ENCODE measurements at places on chromosomes 2 and 18.
A peak's percentile ranks its signal among the peaks of the same experiment; 100 is the strongest.

- DNase-seq, result no peak
These were observed 109.3 kb upstream of the MYCN start for GRCh38 chr2:15830937-15831549.

DNA sequence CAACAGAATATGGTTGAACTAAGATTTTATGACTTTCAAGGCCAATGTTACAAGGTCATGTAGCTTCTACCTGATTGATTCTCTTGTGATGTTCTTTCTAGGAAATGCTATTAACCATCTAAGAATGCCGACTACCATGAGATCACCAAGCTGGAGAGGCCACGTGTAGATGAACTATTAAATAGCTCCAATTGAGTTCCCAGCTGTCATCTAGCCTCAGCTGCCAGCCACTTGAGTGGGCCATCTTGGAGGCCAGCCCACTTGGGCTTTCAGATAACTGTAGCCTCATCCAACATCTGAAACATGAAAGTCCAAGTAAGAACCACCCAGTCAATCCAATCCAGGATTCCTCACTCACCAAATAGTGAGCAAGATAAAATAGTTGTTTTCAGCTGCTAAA is 376.9 kb upstream of the TMEFF2 start:
- DNase-seq, result no peak

- no peak for DNase-seq
These were observed 811.1 kb upstream of the LRATD1 start for GRCh38 chr2:13821255-13821880.

GRCh38 chr2:101744832-101745231 is 47.3 kb downstream of the MAP4K4 start:
- no peak for DNase-seq

GRCh38 chr2:101486258-101486701 is 11.4 kb upstream of the RFX8 start:
- no peak for DNase-seq

GRCh38 chr2:120384486-120385354 is 38.8 kb downstream of the INHBB start:
- peak; percentile 12 for DNase-seq

DNA sequence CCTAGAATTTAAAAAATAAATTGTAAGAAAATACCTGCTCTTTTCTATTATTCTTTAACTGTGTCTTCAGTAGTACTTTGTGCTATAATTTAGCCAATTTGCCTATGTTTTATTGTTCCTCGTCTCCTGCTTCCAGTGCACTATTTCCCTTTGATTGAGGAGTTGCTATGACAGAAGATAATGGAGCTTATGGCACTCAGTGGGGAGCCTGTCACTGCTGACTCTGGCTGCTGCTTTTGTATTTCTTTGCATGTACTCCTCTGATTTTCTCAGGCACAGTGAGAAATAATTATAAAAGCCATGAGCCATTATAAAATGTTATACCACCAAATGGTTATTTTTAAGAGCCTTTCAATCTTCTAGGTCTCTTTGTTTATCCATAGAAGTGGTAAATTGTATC is 1310.8 kb upstream of the SLC39A10 start:
- DNase-seq, result no peak

DNA sequence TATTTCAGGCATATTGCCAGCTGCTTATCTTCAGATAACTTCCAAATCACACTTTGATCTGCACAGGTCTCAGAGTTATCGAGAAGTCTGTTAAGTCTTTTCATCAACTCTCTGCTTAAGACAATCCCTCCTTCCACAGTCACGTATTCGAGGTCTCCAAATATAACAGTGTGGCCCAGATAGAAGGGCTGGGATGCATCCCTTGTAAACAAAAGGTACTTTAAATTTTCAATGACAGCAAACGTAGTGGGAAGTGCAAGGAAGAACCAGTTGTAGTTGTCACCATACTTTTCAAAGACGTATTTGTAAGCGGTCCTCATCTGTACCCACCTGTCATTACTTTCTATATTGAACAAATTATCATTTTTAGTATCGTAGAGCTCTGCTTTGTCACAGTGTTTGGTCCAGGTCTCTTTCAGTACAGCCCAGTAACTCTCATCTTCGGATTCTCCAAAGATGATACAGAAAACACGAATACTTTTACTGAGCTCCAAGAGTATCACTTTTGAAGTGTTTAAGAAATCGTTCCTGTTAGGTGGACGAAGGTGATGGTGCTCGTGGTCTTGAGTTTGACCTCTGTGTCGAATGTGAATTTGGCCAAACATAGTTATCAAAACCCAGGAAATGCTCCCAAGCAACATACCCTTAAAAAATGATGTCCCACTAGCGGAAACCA is 445 bp downstream of the C1GALT1C1L start:
- DNase-seq, result no peak

DNA sequence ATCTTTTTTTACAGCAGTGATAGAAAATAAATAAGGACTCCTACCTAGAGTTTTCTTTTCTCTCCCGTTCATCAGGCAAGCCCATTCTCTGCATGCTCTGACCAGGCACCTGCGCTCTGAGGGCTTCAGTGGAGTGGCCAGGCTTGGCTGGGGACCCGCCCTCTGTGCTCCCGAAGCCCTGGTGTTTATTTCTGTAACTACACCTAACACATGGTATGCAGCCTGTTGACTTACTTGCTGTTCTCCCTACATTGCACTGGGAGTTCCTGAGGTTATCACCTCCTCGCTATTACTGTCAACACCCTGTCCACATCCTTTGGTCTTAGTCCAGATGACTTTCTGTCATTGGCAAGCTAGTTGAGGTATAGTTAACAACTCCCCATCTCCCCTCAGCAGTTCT is 317.7 kb downstream of the LPIN1 start:
- DNase-seq, result peak; percentile 38

DNA sequence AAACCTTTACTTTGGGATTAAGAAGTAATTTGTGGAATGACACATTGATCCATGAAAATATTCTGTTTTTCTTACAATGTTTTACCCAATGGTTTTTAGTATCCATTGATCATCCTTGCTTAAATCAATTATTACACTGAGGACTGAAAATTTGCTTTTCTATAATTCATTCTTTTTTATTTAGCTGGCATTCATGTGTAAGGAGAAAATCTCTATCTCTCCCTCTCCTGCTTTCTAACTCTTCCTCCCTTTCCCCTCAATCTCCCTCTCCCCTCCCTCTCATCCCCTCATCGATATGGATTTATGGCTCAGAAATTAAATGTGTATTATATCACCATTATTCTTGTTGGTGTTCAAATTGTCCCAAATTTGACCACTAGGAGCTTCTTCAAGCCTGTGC is 29.7 kb downstream of the GALNT5 start:
- no peak for DNase-seq

GRCh38 chr2:234955091-234955591 is 3.3 kb downstream of the SH3BP4 start:
- no peak for DNase-seq

DNA sequence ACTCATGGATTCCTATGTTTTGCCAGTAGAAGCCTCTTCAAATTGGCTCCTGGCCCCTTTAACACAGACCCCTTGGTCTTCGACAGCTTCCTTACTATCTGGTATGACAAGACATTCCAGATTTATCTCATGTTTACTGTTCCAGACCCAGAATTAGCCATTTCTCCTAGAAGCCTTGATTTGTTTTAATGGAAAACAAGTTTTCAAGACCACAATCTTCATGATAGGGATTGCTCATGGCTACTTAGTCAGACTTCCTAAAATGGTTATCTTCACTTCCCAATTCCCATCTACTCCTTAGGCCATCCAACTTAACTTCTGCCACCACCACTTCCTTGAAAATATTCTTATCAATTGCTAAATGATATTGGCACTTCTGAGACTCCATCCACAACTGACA is 63.2 kb downstream of the TTC32 start:
- DNase-seq, result no peak

DNA sequence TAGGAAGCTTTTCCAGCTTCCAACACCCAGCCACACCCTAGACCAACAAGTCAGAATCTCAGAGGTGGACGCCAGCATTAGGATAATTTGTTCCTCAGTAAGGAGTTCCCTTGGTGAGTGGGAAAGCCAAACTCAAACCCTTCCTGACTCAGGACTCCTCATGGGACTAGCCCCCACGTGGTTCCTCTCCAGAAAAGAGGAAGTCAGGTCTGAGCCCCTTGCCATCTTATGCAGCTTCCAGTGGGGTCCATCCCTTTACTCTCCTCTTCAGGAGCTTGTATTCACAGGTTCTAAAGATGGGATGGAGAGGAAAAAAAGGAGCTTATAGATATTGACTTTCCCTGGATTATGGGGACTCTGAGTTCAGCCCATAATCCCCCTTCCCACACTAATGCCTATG is 14.8 kb upstream of the NOTO start:
- DNase-seq, result no peak

DNA sequence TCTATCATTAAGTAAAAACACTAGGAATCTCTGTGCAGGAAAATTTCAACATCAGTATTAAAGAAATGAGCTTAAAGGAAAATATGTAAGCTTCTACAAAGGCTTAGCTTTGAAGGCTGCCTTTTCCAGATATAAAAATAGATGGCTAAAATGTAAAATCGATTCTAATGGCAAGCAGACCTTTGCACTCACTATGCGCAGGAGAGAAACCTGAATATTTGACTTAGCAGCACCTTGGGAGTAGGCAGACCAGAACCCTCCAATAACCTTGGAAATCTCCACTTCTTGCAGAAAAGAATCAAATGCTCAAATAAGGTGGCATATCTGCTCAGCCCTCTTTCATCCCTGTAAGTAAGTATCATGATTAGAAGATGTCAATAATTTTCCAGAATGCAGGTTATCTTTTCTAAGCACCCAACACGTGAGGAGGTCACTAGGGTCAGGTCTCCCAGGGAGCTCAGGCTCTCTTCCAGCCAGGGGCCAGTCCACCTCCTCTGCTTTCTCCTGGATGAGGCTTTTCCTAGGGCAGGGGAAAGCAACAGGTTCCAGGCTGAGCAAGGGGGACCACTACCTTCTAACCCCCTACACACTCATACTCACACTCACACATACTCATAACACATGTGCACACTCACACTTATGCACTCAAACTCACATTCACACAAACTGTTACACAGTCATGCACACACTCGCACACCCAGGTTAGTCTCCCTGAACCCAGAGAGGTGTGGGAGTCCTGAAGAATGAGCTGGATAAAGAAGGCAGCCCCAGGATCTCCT is 3.8 kb downstream of the PIEZO2 start:
- DNase-seq, result no peak

DNA sequence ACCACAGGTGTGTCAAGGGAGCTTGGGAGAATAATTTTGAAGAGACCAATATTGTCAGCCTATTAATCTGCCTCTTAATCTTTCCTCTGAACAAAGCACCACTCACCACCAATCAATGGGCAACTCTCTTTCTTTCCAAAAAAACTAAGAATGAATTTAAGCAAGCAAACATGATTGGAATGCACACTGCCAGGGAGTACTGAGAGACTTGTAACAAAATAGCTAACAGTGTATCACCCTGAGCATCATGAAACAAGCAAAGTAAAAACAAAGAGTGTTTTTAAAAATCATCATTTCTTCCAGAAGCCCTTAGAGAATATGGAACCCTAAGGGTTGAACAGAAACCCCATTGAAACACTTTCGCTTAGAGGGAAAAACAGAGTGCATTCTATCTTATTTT is 299.7 kb downstream of the DSEL start:
- DNase-seq, result no peak

DNA sequence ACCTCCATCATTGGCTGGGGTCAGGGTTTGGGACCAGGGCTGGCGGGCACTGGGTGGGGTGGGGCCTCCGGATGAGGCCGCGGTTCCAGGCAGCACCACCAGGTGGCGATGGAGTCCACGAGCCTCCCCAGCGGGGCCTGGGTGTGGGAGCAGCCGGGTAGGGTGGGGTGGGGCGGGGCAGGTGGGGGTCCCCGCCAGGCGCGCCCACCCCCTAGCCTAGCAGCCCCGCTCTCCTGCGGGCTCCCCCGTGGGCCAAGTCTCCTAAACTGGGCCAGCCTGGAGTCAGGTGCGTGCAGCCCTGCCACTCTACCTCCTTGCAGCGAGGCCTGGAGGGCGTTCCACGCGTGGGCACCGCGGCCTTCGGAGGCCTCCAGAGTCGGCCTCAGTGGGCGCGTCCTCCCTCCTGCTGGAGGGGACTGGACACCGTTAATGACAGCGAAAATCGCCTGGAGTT is 187.5 kb downstream of the TWIST2 start:
- peak; percentile 75 for DNase-seq

- no peak for DNase-seq
These were observed 44.8 kb upstream of the MAP3K20 start for GRCh38 chr2:173030561-173031490.

GRCh38 chr2:72494392-72494791 is 331.4 kb downstream of the EXOC6B start:
- no peak for DNase-seq

All from left ventricle myocardium superior (tissue), 1 donor.